NCI-H2081 (cell line): ENCODE measurements at places on chromosomes 1 and 21.
A peak's percentile ranks its signal among the peaks of the same experiment; 100 is the strongest.

- no peak for DNase-seq
Measured at GRCh38 chr1:115186711-115187265, 97.5 kb upstream of the TSPAN2 start.

- no peak for DNase-seq
Measured at GRCh38 chr1:27994060-27994459, 34.3 kb downstream of the XKR8 start.

- DNase-seq, result no peak
Measured at GRCh38 chr1:110285316-110285715, 53.9 kb upstream of the RBM15 start.

DNA sequence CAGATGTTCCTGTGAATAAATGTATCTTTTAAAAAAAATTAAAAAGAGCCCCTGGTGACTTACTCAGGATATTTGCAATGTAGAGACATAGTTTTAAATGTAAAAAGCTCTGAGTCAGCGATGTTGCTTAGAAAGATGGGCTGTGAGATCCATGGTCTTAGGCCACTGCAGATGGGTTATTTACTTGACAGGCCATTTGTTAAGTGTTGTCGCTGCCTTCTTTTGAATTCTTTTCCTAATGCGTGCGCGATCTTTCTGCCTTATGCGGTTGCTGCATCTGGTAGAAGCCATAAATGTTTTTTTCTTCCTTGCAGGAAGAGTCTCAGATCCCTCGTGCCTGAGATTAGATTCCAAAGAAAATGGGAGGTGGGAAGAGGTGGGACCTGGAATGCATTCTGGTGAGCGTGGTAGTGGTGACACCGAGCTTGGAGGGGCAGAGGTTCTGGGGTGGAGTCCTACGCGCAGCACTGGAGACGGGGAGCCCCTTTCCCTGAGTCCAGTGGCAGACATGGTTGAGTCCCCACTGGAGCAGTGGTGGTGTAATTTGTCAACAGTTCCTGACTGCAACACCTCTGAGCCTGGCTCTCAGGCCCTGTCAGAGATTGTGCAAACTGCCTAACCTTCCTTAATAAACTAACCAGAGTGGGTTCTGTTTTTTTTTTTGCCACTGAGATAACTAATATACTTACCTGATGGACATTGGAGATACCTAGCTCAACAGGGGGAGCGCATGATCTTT lies 197.2 kb downstream of the HHAT start:
- no peak for DNase-seq

DNA sequence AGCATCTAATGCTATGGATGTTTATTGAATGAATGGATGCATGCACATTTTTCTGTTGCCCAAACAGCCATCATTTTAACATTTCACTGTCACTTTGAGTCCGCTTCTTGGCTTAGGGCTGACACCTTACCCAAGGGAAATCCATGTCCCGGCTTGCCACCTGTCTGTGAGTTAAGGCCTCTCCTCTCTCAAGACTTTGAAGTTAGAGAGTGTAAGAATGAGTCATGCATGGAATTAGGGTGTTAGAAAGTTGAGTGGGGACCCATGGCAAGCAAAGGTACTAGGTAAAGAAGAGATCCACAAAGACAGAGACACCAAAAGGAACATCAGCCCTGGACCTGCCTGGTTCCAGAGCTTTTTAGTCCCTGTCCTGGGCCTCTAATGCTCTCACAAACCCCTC lies 35.1 kb downstream of the ATP1A1 start:
- DNase-seq, result no peak

GRCh38 chr1:54604572-54605370 lies 18.6 kb downstream of the FAM151A start:
- peak; percentile 60 for DNase-seq

DNA sequence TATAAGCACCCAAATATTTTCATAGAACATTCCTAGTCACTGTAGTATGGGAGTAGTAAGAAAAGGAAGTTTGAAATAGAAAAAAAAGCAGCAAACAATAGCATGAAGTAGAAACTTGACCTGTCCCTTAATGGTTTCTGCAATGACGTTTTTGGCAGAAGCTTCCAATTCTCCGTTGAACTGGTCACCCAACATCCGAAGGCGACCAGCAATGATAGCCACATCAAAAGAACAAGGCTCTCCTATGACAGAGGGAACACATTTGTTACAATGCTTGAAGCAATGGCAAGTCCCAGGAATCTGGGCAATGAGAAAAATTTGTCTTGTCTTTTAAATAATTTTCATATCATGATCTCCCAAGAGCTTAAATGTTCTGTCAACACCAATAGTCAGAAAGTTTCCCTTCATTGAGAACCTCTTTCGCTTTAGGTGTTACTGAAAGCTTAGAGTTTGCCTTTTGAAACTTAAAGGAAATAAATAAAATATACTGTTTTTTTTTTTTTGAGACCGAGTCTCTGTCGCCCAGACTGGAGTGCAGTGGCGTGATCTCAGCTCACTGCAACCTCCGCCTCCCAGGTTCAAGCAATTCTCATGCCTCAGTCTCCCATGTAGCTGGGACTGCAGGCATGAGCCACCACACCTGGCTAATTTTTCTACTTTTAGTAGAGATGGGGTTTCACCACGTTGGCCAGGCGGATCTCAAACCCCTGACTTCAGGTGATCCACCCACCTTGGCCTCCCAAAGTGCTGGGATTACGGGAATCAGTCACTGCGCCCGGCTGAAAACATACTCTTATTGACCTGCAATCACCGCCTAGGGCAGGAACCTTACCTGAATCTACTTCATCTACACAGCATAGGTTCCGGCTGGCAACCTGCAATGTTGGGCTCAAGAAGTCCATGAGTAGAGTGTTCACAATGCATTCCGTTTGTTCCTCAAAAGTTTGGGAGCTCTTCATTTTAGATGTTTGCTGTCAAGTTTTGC lies 672 bp downstream of the BCL2L15 start:
- no peak for DNase-seq

DNA sequence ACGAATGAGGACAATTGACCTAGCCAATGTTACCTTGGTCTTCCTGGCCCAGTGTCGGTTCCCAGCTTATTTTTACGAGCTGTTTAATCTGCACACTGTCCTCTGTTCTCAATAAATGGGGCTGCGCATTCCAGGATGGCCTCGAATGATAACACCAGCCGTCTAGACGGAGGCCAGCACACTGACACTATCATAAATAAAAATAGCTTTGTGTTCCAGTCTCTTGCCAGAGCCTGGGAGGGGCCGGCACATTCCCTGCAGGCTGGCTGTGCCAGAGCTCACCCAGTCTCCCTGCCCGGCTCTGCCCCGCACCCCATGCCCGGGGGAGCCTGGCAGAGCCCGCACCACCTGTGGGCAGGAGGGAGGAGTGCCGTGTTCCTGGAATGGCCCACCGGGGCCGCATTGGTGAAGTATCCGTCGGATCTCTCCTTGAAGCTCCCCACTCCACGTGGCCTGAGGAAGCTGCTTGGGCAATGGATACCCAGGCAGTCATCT lies 92.1 kb downstream of the SPSB1 start:
- no peak for DNase-seq

GRCh38 chr1:230340526-230341161 lies 85.5 kb downstream of the PGBD5 start:
- no peak for DNase-seq

- DNase-seq, result peak; percentile 32
Measured at GRCh38 chr1:157137408-157138219, 581 bp downstream of the ETV3 start.

DNA sequence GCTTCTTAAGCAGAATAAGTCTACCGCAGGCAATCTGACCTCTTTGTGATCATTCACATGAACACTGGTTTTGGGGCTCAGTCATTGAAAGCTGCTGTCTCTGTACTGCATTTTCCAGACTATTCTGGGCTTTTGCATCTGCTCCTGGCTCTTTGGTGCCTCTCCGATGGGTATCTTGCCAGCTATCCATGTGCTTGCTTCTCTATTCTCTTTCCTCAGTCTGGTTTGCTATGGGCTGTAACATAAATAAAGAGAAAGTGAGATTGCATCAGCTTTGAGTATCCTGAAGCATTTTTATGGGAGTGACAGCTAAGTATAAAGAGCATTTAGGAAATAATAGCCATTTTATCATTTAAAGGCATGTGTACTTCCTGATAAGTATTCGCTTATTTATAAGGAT lies 70.7 kb downstream of the C1orf21 start:
- no peak for DNase-seq

- DNase-seq, result no peak
Measured at GRCh38 chr1:111745675-111746613, 6.7 kb upstream of the INKA2 start.

DNA sequence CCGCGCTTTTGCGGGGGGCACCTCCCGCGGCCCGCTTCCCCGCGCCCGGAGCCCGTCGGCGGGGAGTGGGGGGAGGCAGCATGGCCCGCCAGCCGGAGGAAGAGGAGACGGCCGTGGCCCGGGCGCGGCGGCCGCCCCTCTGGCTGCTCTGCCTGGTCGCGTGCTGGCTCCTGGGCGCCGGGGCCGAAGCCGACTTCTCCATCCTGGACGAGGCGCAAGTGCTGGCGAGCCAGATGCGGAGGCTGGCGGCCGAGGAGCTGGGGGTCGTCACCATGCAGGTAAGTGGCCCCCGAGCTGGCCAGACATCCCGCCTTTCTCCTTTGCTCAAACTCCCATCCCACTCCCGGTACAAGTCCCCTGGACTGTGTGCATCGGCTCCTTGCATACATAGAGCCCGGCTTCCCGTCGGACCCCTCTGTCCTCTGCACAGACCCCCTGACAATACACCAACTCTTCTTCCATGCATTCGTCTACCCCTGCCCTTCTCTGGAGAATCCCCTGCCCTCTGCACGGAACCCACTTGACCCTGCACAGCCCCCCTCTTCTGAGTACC lies 812 bp downstream of the CACHD1 start:
- DNase-seq, result peak; percentile 15

DNA sequence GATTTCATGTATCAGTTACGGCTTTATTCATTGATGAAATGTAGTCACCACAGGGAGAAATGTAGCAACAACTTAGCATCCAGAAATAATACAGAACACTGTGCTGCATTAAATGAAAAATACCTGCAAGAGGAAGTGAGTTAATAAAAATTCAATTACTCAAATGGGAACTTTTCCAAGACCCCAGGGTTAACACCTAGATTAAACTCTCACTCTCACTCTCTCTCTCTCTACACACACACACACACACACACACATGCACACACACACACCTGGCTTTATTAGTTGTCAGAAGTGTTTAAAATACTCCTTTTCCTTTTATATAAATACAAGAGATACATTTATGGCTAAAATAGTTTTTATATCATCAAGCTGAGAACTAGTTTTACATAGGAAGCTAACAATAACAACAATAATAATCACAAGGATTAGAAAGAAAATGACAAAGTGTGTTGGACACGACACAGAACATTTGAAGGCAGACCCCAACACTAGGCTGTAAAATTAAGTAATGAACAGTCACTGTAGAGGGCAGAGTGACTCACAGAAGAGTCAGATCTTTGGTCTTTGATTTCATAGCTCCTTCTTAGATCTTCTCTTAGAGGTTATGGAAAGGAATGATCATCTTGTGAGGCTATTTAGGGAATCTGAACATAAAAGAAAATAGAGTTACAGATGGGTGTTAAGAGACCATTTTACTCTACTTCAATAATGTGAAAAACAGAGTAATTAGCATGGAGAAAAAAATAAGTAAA lies 1266.0 kb upstream of the ADGRL2 start:
- DNase-seq, result peak; percentile 18

- no peak for DNase-seq
Measured at GRCh38 chr1:79364896-79365295, 358.4 kb upstream of the ADGRL4 start.

DNA sequence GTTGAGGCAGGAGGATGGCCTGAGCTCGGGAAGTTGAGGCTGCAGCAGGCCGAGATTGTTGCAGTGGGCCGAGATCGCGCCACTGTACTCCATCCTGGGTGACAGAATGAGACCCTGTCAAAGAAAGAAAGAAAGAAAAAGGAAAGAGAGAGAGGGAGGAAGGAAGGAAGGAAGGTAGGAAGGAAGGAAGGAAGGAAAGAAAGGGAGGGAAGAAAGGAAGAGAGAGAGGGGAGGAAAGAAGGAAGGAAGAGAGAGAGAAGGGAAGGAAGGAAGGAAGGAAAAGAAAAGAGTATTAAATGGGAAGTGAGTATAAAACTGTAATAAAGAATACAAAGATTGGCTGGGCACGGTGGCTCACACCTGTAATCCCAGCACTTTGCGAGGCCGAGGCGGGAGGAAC lies 18.4 kb upstream of the ABL2 start:
- no peak for DNase-seq
